Hematopoietic multipotent progenitor cell (in vitro differentiated cells): ENCODE measurements at places on chromosomes 2 and 18. TPM values are rescaled to one million over a fixed set of nuclear protein-coding genes. Genes with fewer than 3 reads are reported as not detected.
A peak's percentile ranks its signal among the peaks of the same experiment; 100 is the strongest.

The HOXD13 gene
- total RNA-seq = not detected

- DNase-seq = peak; percentile 51
Observed at GRCh38 chr2:169928463-169928864, 101.2 kb downstream of the UBR3 start.

DNA sequence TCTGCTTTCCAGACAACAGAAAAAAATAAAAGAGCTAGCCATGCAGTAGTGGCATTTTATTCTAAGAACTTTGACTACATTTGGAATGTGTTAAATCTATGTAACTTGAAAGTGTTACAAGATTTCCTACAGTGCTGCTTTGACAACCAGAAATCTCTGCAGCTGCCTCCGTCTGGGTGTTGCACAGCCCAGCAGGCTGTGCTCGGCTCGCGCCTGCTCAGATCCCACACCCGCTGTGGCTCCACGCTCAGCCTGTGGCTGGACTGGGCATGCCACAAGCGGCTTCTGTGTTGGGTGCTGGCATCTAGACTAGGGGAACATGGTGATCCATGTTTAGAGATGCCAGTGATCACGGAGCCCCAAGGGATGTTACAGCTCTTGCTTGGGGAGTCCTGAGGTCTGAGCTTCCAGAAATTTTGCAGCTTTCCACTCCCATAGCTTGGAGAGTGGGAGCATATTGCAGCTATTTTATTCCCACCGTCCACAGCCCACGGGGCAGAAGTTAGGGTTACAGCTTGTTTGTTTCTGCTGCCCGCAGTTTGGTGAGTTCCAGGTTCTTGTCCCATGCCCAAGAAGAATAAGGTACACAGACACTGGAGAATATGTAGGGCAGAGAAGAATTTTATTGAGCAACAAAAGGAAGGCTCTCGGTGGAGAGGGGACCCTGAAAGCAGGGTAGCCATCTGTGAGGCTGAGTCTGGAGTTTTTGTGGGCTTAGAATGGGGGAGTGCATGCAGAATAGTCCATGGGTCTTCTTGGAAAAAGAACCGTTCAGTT is 44.1 kb downstream of the FAM171B start:
- no peak for DNase-seq

DNA sequence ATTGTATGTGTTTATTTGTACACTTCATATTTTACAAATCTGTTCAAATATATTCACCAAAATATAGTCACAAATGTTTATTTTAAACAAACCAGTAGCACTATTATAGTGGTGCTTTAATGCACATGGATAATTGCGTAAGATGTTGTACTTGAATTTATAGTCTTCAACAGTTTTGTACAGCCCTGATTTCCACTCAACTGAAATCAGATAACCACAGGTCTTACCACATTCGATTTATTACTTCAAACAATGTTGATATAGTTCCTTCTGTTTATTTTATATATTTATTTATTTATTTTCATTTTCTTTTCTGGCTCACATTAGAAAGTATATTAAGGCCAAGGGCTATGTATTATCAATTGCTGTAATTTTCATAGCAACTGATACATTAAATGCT is 99.4 kb upstream of the ZNF804A start:
- DNase-seq = no peak

GRCh38 chr2:56476509-56477071 is 292.8 kb downstream of the CCDC85A start:
- no peak for DNase-seq

- no peak for DNase-seq
Observed at GRCh38 chr2:45103351-45104345, 94.4 kb upstream of the SIX2 start.

- no peak for DNase-seq
Observed at GRCh38 chr18:74935434-74935833, 273.5 kb downstream of the PTGR3 start.

DNA sequence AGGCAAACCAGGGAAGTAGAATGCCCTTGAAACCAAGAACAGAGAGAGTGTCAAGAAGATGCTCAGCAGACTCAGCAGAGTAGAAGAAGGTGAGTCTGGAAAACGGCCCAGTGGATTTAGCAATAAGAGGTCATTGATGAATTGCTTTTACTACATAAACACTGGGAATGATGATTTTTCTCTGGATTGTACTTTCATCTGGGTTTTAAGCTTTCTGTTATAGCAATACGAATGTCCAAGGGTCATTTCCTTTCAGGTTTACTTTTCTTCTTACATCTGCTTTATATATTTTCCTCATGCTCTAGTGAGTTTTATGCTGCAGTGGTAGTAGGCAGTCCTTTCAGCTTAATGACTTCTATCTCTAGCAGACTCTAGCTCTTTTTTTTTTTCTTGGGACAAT is 16.9 kb downstream of the EML6 start:
- DNase-seq = no peak

DNA sequence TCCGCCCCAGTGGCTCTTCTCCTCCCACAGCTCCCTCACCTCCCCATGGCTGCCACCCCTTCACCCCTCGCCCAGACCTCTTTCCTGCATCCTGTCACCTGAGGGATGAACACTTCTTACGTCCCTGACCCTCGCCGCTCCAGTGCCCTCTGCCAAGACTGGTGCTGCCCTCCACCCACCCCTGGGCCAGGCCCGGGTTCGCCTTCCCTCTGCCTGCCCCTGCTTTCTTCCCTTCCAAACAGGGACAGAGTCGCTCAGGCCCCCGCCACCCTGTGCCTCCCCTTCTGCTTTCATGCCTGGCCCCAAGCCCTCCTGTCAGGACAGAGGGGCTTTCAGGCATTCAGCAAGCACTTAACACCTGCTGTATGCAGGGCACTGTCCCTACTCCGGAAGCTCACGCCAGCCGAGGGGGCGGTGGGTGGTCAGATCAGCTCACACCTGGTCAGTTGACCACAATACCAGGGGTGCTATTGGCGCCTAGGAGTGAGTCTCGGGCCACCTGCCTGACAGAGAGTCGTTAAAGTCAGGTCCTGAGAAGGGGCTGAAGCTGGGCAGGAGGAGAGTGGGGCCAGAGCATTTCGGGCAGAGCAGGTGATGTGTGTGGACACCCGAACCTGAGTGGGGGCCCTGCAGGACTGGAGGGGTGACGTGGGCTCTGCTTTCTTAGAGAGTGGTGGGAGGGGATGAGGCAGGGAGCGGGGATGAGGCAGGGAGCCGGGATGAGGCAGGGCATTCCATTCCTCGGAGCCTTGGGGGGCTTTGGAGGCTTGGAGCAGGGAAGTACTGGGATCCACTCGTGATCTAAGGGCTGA is 26.0 kb upstream of the HPCAL1 start:
- no peak for DNase-seq

The TUBA3D gene
- under 0.01 TPM for total RNA-seq

DNA sequence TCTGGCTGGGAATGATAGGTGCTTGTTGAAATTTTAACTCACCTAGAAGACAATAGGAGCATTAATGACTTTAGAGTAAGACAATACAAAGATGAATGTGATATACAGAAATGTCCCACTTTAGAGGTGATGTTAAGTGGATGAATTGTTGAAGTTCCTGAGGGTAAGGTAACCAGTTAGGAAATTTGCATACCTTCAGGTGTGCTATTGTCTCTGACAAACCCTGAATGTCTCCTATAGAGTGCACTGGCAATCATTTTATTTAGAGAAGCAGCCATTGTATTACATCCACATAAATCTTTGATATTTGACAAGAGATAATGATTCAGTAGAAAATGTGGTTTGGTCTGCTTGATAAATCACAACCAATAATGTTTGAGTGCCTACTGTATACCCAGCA is 228.5 kb downstream of the RNF144A start:
- DNase-seq = no peak

DNA sequence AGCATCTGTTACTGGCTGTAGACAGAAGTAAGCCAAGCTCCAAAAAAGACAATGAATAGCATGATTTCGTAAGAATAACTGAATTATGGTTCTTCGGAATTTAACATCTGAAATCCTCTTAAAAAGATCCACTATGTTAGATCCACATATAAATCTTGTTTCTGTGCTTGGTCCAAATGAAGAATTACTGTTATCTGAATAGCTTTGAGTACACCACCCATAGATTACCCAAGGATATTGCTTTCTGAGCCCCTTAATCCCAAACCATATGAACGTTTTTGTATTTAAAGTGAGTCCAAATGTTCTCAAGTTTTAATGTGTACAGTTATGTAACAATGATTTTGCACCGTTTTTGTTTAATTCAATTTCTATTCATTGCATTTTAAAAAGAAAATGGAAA is 124.9 kb downstream of the DSC3 start:
- no peak for DNase-seq

The GALR1 gene
- under 0.01 TPM for total RNA-seq

- DNase-seq = peak; percentile 58
Observed at GRCh38 chr2:191302459-191303139, 57.4 kb downstream of the MYO1B start.

DNA sequence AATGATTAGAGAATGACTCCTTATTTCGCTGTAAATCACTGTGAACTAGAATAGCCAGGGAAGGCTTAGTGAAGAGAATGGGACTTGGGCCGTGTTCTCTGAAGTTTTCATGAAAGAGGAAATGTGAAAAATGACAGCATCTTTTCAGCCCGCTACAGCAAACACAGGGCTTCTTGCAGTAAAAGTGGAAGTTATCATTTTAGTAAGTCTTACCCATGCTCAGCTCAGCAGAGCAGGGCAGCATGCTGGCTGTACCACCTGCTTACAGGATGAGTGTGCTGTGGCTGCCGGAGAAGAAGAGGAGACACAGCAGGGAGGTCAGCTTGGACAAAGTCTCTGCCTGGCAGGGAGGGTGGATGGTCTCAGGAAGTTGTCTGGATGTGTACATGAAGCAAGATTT is 300.7 kb upstream of the DLGAP1 start:
- DNase-seq = no peak

- no peak for DNase-seq
Observed at GRCh38 chr2:177675350-177675821, 282.8 kb downstream of the AGPS start.

DNA sequence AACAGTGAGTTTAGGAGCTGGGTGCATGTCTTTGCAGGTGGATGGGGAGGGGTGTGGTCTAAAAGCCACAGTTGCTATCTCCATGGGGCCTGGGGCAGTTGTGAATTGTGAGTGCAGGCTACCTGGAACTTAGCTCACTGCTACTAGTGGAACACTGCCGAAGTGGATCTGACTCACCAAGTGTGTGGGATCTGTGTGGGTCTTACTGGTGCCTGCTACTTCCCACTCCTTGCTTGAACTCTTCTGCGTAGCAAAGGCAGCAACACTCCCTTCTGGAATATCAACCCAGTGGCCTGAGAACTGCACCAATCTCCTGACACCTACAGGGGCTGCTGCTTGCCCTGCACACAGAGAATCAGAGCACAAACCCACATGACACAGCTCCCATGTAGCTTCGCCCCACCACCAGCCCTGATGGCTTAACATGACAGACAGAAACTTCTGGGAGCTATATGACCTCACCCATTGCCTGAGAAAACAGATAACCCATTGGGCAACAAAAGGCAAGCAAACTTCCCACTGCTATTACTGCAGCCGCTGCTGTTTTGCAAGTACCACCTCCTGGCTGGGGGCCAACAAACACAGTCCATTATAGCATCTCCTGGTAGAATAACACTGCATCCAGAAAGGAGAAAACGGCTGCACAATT is 455.1 kb upstream of the DDX18 start:
- no peak for DNase-seq

DNA sequence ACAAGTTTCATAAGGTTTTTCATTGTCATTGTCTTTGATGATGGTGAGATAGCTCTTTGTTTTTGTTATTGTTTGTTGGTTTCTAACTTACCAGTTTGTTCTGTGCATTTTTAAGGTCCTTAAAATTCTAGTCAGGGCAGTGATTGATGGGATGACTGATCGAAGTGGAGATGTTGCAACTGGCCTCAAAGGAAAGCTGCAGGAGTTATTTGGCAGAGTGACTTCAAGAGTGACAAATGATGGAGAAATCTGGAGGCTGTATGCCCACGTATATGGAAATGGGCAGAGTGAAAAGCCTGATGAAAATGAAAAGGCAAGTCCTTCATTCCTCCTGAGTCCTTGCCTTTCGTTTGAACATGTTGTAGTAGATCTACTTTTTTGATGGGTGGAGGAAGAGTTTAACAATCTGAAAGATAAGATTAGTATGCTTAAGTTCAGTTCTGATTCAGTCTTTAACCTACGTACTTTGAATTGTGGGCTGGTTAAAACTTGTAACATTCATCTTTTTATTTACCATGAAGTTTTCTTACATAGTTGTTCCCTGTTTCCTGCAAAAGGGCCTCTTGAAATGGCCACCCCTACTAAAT is 135.8 kb upstream of the LTBP1 start:
- no peak for DNase-seq

The ZNF804A gene
- total RNA-seq = 4.6 TPM

- DNase-seq = no peak
Observed at GRCh38 chr2:233375490-233376314, 21.4 kb downstream of the DGKD start.

DNA sequence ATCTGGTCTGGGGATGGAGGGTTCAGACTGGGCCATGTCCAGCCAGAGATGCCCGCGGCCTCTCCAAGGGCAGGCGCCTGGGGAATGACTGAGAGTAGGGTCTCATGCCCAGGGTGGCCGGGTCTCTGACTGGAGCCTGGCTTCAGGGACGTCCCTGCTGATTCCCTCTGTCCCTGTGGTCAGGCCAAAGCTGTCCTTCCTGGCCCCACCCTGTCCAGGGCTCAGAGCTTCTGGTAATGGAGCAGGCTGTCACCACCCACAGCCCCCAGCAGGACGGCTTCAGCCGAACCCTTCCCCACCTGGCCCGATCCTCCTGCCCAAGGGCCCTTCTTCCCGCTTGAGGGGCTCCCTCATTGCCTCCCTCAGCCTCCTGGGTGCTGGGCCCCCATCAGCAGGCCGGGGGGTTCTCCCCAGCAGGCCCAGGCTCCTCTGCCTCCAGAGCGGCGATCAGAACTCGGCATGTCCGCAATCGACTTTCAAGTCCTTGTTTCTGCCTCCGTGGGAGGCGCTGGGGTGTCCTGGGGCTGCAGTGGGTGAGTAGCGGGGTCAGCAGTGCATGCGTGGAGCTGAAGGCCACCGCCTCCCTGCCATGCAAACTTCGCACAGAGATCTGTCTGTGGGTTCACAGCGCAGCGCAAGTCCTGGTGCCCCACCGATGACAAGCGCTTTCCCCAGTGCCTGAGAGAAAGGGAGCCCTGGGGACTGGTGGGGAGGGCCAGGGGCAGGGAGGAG is 18.3 kb downstream of the RAMP1 start:
- no peak for DNase-seq

The REG1A gene
- total RNA-seq = not detected

GRCh38 chr2:56801214-56801613 is 617.4 kb downstream of the CCDC85A start:
- DNase-seq = no peak
